ENCODE measurements at places on chromosomes 3 and 15.

GRCh38 chr3:53195066-53195450 is 34.0 kb downstream of the PRKCD start:
- no peak for DNase-seq

DNA sequence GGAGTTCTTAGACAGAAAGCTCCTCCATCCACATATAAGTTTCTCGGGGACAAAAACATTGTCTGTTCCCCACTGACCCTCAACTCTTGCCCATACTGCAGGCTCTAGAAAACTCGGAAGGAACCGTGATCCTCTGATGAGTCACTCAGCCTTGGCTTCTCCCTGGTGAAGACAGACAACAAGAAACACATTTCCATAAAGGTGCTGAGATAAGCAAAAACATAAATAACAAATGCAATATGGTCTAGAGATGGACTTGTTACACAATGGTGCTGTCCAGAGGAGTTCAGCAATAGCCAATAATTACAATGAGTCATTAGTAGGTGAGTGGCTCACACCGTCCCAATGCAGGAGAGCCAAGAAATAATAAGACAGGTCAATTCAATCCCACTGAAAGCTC is 43.7 kb downstream of the MAGI1 start:
- DNase-seq, result no peak

DNA sequence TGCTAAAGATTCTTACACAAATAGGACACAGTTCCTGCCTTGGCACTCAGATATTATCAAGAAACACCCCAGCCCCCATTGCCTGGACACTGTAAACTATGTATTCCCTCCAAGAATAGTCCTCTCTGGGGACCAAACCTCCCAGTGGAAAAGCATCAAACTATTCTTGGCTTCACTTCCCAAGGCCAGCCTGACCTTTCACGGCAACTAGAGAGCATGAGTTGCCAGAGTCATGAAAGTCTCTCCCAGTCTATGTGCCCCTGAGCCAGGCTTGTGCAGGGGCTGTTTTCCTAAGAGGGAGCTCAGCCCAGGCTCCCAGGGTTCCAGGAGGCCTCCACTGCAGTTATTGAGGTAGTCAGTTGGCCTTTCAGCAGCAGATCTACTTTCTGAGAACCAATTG is 251.9 kb upstream of the TGFBR2 start:
- DNase-seq, result no peak

DNA sequence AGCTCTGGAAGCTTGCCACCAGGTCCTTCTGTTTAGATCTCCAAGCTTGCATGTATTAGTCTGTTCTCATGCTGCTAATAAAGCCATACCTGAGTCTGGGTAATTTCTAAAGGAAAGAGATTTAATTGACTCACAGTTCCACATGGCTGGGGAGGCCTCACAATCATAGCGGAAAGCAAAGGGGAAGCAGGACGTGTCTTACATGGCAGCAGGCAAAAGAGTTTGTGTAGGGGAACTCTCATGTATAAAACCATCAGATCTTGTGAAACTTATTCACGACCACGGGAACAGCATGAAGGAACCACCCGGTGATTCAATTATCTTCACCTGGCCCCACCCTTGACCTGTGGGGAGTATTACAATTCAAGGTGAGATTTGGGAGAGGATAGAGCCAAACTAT is 147.0 kb upstream of the PROK2 start:
- DNase-seq, result no peak

DNA sequence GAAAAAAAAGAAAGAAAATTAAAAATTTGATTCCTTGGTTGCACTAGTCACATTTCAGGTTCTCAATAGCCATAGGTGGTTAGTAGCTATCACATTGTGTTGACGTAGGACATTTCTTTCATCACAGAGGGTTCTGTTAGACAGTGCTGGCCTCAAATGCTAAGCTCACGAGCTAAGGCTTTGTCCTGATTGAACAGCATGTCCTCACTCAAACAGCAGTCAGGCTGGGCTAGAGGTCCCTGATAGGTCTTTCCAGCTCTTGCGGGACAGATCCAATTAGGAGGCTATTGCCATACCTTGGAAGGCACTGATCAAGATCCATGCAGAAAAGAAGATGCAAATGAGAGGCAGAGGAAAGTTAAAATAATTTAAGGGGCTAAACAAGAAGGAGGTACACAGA is 85.9 kb upstream of the HACD2 start:
- DNase-seq, result no peak

GRCh38 chr3:49727154-49727923 is 3.6 kb upstream of the GMPPB start:
- DNase-seq, result no peak

DNA sequence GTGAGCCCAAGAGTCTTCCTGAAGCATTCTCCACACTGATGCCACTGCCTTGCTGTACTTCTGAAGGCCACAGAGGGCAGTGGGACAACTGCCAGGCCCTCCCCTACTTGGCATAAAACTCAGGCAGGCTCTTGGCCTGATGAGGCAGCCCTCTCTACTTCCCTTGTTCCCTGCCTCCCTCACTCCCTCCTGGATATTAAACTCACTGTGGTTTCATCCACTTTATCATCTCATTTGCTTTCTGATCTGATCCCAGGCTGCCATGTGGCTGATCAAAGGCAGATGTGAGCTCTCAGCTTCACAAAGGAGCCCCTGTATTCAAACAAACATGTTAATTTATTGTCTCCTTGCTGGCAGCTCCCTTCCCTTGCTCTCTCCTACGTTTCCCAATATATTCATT is 533.5 kb downstream of the IGSF11 start:
- no peak for DNase-seq

GRCh38 chr3:123816673-123817207 is 67.4 kb downstream of the MYLK start:
- DNase-seq, result no peak

DNA sequence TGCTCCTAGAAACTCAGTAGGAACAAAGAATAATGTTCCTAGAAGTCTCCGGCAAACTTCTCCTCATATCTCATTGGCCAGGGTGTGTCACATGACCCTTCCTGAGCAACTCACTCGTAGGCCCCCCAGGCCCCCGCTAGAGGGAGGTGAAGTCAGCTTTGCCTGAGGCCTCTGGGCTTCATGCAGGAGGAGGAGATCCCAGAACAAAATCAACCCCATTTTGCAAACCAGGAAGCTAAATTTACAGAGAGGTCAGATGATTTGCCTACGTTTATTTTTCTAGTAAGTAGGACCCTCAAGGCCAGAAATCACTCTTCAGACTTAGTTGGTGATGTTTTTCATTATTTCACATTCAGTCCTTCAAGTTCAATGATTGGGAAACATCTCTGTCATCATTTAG is 99.1 kb downstream of the SSR3 start:
- DNase-seq, result no peak

DNA sequence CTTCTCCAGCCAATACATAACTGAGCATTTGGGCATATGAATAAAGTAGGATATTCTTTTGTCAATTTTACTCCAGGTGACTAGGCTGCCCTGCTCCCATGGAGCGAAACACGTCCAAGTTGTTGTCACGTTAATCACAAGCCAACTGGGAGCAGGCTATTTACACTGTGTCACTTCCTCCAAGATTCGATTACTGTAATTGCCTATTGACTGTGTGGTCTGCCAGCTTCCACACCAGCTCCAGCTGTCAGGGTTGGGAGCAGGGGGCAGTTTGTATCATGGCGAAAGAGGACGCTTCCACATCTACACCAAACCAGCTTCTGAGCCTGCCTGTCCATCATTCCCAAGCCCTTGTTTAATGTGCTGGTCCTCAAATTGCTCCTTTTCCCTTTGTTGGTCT is 89.2 kb upstream of the RORA start:
- DNase-seq, result no peak

GRCh38 chr3:195403244-195403643 is 39.6 kb downstream of the ACAP2 start:
- no peak for DNase-seq

DNA sequence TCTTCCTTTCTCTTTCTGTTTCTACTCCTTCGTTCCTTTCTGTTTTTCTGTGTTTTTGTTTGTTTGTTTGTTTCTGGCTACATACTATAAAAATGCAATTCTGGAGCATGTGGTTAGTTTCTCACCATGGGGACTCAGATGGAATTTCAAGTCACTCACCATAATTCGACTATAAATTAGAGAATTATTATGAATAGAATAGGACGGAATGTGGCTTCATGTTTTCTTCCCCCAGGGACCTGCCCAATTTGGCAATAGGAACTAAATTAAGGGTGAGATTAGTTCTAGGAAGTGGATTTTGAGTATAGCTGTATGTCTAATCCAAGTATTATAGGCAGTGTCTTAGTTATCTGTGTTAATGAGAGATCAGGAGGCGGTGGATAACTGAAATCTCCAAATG is 96.9 kb downstream of the THSD4 start:
- DNase-seq, result no peak

GRCh38 chr3:55647063-55647462 is 160.0 kb upstream of the WNT5A start:
- DNase-seq, result no peak

DNA sequence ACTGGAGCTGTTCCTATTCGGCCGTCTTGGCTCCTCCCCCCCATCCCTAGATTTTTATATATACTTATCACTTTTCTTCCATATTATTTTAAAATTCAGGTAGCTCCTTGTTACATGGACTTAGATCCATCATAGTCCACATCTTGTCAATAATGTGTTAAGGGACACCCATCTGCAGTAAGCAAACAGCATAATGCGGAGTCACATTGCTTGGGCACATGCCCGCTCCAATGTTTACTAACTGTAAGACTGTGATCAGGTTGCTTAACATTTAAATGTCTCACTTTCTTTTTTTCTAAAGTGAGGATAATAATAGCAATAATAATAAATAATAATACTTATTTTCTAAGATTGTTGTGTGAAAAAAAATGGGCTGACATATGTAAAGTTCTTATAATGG is 303.2 kb upstream of the SOX14 start:
- no peak for DNase-seq

GRCh38 chr3:129598000-129598381 is 8.5 kb downstream of the PLXND1 start:
- DNase-seq, result no peak

GRCh38 chr3:160447544-160447943 is 2.0 kb downstream of the TRIM59 start:
- no peak for DNase-seq

DNA sequence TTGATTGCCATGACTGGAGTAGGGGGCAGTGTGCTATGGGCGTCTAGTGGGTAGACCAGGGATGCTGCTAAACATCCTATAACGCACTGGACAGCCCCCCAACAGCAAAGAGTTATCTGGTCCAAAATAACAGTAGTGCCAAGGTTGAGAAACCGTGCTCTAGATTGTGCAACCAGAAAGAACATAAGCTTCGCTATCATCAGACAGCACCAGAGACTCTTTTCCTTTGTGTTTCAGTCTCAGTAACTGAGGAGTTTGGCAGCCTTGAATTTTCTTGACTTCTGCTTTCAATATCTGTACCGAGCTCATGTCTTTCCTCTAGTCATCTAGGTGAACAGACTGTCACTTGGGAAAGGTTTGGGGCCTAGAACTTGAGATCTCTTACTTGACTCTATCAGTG is 8.8 kb downstream of the ARID3B start:
- no peak for DNase-seq

GRCh38 chr3:69888040-69888942 is 111.2 kb upstream of the SAMMSON start:
- DNase-seq, result no peak

GRCh38 chr3:119401069-119401468 is 62.3 kb downstream of the TMEM39A start:
- no peak for DNase-seq

GRCh38 chr3:152105446-152105845 is 163.3 kb upstream of the MBNL1 start:
- DNase-seq, result no peak

DNA sequence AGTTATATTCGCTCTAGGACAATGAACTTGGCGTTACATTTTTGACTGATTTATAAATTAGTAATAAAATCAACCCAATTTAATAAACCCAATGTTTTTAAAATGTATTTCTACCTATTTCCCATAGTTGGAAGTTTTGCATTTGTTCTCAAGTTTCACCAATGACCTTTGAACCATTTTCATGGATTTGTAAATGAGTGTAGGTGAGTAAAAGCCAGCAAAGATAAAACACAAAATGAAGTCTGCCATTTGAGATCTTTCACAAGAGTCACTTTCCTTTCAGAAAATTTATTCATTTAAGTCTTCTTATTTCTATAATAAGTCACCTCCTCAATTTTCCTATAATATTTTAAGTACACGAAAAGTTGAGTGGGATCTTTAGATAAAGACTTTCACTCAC is 92.1 kb downstream of the MEIS2 start:
- no peak for DNase-seq

DNA sequence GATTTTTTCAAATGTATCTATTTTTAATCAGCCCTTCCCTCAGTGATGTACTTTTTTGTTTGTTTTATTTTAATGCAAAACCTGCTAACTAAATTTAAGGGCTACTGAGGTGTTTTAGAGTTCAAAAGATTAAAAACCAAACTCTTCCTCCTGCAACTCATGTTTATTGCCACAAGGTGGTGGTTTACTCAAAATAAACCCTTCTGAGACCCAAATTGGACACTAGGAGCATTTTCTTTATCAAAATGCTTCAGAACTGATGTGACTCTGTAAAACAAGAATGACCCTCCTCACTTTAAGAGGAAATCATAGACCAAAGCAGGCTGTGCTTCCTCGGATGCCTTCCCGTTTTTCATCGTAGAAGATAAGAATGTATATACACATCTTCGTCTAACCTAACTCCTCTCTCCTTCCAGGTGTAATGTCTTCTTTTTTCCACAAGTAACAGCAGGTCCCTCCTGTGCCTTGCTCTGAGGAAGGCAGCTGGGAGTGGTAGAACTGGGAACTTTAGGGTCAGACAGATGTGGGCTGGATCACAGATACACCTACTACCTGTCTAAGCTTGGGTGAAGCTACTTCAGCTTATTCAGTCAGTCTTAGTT is 2.9 kb upstream of the NME9 start:
- DNase-seq, result no peak

GRCh38 chr15:67127331-67127664 is 61.9 kb downstream of the SMAD3 start:
- no peak for DNase-seq

DNA sequence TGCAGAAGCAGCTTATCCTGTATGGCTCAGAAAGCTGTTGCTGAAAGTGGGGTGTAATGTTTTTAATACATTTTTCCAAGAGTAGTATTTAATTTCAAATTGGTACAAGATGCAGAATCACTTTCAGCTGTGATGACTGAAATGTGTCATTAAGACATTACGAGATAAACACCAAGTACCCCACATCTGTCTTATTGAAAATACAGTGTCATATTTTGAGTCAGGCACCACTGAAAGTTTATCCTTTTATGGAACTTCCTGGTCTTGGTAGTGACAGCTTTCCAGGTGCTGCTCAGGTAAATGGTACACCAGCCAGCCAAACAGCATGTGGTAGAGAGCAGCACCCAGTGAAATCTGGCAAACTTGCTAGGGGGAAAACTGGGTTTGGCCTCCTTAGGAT is 16.9 kb downstream of the ASTE1 start:
- DNase-seq, result no peak

- no peak for DNase-seq
These were observed 561.2 kb upstream of the ALCAM start for GRCh38 chr3:104805508-104805907.
